ENCODE measurements at places on chromosomes 7 and 10.

DNA sequence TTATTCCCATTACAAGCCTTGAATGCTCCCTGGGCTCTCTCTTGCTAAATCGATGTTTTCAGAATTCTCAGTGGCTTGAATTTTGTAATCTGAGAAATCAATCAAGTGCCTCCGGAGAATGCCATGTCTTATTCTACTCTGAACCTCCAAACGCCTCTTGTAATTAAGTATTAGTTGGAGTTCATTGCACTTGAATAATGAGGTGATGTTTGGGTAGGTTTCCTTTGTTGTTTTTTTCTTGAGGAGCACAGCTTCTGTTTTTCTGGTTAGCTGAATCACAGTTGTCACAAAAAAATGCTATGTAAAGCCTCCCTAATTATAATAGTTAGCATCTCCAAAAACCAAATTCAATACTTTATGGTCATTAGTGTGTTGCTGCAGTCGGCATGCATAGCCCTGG lies 100.3 kb downstream of the PLPP4 start:
- DNase-seq, result no peak

- no peak for DNase-seq
Observed at GRCh38 chr7:153408360-153409335, 643.5 kb upstream of the DPP6 start.

DNA sequence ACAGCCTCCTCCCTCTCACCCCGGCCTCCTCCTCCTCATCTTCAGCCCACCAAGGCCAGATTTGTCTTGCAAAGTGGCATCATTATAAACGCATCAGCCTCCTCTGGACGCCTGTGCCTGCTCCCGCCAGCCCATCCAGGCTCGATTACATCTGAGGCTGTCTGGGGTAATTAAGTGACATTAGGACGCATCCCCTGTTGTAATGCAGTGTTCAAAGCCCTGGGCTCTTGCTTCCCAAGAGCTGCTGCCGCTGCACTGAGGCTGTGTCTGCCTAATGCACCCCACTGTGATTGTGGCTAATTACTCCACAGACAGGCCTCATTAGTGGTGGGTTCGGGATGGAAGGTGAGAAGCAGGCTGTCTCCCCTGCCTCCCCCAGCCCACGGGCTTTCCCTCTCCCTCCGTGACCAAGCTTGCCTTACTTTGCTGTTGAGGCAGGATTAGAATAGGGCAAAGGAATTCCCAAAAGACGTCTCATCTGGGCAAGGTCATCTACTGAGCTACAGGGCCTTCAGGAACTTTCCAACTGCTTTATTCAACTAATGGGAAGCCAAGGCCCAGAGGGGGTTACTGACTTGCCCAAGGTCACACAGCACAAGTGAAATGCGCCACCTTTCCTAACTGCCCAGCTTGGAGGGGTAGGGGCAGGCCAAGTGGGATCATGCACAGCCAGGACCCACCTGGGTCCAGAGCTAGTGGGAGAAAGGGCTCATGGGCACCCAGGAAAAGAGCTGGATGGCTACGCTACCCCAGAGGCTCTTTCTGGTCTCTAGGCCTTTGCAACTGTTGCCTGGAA lies 66.2 kb upstream of the PCBD1 start:
- no peak for DNase-seq

- no peak for DNase-seq
Observed at GRCh38 chr7:76259124-76260093, 43.1 kb upstream of the HSPB1 start.

DNA sequence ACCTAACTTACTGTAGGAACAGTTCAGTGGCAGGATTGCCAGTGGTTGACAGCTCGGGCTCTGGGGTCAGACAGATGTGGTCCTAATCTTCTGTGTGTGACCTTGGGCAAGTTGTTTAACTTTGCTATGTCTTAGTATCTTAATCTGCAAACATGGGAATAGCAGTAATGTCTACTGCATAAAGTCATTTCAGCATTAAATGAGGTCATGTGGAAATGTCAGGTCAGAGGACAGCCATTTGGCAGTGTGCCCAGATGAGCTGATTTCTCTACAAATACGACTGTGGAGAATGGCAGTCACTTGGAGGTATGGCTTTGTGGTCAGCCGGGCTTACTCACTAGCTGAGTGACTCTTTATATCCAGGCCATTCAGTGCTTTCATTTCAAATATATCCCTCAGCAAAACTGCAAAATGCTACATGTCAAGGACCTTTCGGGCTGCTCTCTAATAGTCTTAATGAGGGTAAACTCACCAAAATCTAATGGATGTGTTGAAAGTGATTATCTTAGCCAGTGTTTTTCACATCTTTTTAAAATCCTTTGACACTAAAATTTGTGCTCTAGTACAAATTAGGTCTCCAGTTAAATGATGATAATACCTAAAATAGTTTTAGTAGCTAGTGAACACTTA lies 171.4 kb downstream of the ST7 start:
- peak; percentile 96 for DNase-seq

Measured in suppressor macrophage (primary cell).